ENCODE measurements at places on chromosomes 6 and 20.

GRCh38 chr6:106324726-106325335 lies 729 bp downstream of the ATG5 start:
- DNase-seq = no peak

- DNase-seq = no peak
Measured at GRCh38 chr20:3101251-3101650, 16.7 kb upstream of the AVP start.

DNA sequence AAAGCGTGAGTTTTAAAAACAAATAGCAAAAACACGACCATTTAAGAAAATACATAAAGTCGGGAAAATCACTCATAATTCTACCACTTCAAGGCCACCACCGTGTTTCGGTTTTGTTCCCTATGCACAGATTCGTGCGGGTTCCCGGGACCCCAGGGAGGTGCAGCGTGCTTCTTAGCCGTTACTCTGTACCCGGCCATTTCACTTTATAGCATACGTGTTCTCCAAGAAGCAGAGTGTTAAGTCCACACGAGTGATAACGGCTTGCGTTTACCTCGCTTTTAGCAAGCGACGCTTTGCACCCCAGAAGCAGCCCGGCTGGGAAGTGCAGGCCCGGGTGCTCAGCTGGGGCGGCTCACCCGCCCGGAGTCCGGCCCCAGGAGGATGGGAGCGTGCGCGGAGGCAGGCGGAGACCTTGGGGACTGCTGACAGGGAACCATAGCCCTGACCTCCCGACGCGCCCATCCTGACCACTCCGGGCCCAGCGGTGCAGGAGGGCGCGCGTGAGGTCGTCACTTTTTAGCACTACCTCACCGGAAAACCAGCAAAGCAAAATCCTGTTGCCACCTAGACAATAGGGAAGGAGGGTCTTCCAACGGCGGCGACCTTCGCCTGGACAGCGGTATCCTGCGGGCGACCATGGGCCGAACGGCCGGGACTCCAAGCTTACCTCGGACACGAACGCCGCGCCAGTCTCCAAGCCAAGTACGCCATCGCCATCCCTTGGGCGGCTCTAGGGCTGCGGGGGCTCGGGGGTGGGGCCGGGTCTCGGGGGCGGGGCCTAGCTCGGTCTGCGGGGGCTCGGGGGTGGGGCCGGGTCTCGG lies at the start of gene ECI2:
TSS of gene ECI2 (minus strand) at position 735 of the 824 bp plus-strand sequence. CDS start at position 720, 15 bp downstream.
- peak; percentile 62 for DNase-seq

DNA sequence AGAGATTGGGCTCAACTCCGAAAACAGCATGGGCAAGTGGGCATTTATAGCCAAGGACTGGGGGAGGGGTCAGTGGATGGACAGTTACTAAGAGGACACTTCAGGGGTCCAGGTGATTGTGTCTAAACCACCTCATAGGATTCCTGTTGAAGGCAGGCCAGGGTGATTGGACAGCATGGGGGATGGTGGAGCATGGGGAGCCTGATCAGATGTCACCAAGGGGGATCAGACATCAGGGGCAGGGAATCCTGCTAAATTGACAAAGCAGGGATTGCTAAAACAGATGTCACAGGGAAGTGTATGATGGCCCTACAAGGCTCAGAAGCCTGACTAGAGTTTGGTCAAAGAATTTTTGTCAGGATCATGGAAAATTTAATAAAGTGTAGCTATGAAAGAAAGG lies 2.4 kb upstream of the PYGB start:
- no peak for DNase-seq

- DNase-seq = peak; percentile 50
Measured at GRCh38 chr6:73704260-73704659, 8.3 kb downstream of the CD109 start.

GRCh38 chr20:18466574-18466893 lies 296 bp downstream of the DZANK1 start:
- DNase-seq = no peak

GRCh38 chr6:143549221-143549948 lies 37.9 kb upstream of the FUCA2 start:
- peak; percentile 53 for DNase-seq

GRCh38 chr6:11144393-11144851 lies 32.9 kb upstream of the ERVFRD-1 start:
- DNase-seq = peak; percentile 81

DNA sequence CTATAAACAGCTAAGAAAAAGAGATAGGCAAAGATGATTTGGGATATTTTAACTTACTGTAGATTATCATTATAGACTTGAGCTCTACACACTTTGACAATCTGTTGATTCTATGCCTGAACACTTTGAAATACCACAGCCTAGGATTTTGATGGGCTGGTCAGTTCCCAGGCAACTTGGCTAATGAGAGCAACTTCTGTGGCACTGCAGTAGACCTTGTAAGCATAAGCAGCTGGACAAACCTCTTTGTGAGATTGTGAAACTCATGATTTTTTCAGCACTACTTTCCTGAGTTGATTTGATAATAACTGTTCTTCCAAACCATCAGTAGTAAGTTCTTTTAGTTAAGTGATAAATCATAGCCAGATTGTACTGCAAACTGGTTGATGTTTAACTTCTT lies 27.1 kb upstream of the ELOVL5 start:
- DNase-seq = no peak

DNA sequence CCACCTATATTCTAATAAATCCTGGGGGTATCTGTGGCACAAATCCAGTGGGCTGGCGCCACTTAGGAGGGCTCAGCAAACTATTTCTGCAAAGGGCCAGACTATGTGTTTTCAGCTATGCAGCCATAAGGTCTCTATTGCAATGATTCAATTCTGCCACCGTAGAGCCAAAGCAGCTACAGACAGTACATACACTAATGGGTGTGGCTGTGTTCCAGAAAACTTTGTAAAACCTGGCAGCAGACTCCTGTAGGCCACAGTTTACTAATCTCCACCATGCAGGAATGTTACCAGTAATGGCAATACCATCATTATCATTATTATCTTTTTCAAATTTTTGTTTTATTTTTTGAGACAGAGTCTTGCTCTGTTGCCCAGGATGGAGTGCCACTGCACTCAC lies 65.7 kb downstream of the SULF2 start:
- DNase-seq = no peak

DNA sequence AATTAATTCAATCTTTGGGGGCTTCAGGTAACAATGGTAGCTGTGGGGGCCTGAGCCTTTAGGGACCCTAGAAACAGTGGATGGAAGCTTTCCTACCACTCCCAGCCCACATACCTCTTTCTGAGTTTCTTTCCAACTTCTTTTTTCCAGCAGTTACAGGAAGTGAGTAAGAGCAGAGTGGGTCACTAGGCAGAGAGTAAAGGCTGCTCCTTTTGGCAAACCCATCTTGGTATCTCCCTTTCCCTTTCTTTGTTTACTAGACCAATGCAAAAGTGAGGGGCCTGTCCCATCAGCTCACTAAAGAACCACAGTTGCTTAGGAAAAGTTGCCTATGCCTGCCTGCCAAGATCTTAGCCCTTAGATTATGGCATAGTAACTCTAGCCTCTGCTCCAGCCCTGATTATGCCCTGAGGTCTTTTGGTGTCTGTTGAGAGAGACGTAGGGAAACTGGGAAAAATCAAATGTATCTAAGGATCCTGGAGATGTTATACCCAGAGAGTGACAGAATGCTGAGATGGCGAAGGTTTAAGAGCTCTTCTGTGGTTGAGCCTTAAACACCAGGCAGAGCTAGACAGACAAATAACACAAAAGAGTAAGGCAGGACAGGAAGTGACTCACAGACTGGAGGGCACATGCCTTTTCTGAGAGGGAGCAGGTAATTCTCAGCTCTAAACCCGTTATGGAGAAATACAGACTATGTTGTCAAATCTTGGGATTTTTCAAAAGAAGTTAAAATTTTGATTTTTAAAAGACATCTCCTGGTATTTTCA lies 31.3 kb downstream of the TRMT6 start:
- peak; percentile 24 for DNase-seq

DNA sequence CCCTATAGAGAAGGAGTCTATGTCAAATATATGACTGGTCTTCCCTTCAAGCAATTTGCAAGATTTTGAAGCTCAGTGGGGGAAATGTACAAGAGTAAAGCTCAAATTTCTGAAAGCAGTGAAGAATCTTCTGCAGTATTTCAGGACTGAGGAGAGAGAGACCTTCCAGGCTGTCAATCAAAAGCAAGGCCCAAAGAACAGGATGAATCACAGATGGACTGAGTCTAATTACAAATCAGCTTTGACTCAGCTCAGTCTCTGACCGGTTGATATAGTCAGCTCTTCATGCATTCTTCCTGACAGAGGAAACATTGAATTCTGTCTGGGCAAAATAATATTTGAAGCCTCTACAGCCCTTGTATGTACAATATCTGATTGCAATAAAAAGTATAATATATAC lies 7.7 kb upstream of the HTR1B start:
- no peak for DNase-seq

GRCh38 chr20:61445741-61446140 lies 193.7 kb downstream of the CDH4 start:
- no peak for DNase-seq

GRCh38 chr6:135382182-135382628 lies 115.3 kb downstream of the AHI1 start:
- no peak for DNase-seq

DNA sequence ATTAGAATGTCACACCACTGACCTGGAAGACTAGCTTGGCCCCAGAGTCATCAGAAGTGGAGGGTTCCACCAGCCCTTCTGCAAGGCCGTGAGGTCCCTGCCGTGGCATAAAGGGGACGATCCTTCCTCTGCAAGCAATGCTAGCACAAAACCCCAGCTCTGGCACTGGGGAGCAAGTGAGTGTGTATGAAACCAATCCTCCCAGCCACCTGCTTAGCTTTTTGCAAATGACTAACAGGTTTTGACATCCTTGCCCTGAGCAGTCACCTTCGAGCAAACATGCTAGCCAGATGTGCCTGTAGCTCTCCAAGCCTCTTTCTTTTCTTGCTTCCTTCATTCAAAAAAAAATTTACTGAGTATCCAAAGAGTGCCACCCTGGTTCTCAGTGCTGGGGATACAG lies 8.6 kb downstream of the SULF2 start:
- no peak for DNase-seq

GRCh38 chr6:136236466-136237293 lies 13.4 kb downstream of the MTFR2 start:
- no peak for DNase-seq

- no peak for DNase-seq
Measured at GRCh38 chr20:44467289-44467883, 8.3 kb upstream of the TTPAL start.

GRCh38 chr6:153787341-153787606 lies 251.8 kb upstream of the OPRM1 start:
- no peak for DNase-seq

- DNase-seq = no peak
Measured at GRCh38 chr6:19697744-19698290, 139.4 kb upstream of the ID4 start.

GRCh38 chr6:43996618-43997344 lies 130.5 kb downstream of the MRPL14 start:
- no peak for DNase-seq

- peak; percentile 56 for DNase-seq
Measured at GRCh38 chr20:3010985-3011723, 32.3 kb upstream of the GNRH2 start.

DNA sequence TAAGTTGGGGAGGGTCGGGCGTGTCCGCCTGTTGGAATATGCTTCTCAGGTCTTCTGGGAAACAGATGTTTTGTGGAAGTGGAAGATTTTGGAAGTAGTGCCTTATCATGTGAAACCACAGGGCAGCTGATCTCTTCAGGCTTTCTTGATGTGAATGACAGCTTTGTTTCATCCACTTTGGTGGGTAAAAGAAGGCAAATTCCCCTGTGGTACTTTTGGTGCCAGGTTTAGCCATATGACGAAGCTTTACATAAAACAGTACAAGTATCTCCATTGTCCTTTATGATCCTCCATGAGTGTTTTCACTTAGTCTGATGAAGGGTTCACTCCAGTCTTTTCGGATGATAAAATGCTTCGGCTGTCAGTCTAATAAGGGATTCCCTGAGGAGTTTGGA lies 4.6 kb downstream of the IRF4 start:
- DNase-seq = no peak

GRCh38 chr6:158647501-158647900 lies 2.4 kb upstream of the SYTL3 start:
- no peak for DNase-seq

GRCh38 chr20:45080867-45081624 lies 19.9 kb downstream of the KCNS1 start:
- no peak for DNase-seq

- no peak for DNase-seq
Measured at GRCh38 chr6:156807028-156807427, 29.9 kb downstream of the ARID1B start.

GRCh38 chr6:18312368-18312767 lies 48.0 kb upstream of the DEK start:
- no peak for DNase-seq
